Right atrium auricular region (tissue), 2 donors: ENCODE measurements at places on chromosomes 6 and 20.

DNA sequence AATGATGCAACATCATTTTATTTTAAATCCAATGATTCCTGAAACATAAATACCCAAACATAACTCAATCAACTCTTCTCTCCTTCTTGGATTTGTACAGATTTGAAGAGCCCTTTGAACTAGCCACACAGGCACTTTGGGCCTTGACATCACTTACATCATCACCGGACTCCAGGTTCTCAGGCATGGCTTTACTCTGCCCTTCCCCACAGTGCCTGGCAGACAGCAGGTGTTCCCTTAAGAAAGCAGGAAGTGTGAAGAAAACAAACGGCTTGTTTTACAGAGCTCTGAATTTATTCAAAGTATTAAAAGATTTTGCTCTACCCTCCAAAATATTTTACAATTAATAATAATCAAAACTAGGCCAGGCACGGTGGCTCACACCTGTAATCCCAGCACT, 54.8 kb upstream of the GCM1 start:
- no peak for DNase-seq

GRCh38 chr6:155223646-155224451, 40.0 kb upstream of the CLDN20 start:
- DNase-seq = no peak

- DNase-seq = no peak
Measured at GRCh38 chr20:4883546-4883945, 117.8 kb downstream of the SLC23A2 start.

DNA sequence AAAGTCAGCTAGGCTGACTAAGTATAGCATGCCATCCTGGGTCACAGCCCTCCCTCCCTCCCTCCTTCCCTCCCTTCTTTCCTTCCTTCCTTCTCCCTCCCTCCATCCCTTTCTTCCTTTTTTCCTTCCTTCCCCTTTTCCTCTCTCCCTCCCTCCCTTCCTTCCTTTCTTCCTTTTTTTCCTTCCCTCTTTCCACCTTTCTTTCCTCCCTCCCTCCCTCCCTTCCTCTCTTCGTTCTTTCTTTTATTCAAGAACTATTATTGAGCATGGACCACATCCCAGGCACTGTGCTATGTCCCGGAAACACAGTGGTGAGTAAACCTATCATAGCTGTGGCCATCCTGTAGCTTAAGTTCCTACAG, 106.2 kb upstream of the BACH2 start:
- no peak for DNase-seq

DNA sequence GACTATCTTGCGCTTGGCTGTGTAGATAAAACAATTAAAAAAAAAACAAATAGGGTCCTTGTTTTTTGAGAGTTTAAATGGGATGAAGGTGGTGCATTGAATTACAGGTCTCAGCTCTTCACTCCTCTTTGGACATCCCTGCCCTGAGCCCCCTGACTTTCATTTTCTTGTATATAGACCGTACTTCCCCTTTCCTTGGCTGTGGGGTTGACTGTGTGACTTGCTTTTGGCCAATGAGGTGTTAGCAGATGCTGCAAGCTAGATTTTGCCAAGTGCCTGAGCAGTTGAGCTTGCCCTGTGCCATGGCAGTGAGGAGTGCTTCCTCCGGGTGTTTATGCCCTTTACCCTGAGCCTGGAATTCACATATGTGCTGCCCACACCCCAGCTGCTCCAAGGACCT, 386.1 kb upstream of the ZFP64 start:
- no peak for DNase-seq
